Fibroblast of the aortic adventitia (primary cell): ENCODE measurements at places on chromosomes 3 and 15.

DNA sequence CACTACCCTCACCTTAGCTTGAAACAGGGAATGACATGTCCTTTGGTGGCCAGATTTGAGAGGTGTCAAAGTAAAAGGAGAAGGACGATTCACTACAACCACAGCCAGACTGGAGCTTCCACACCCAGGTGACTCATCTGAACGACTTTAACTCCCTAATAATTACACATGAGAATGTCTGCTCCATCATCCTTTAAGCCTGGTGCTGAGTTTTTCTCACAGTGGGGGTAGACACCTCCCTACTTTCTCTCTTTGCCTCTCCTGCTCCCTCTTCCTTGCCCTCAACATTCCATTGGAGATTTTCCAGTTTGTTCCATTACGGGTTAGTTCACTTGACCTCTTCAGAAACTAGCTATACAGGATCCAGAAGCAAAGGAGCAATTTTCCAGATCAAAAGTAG lies 154.3 kb upstream of the BHLHE40 start:
- peak; percentile 68 for DNase-seq

DNA sequence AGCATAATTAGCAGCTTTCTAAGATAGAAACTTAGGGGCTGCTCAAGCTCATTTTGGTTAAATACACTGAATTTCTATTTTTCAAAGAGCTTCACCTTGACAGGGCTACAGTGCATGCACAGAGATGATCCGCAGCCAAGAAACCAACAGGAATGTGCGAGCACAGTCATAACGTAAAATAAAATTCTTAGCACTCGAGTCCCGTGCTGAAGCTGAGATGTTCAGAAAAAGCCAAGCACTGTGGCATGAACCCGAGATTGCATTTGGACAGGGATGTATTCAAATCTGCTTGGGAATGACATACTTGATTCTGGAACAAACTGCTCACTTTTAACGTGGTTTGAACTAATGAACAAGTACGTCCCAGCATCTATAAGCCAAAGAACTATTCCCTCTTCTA lies 340.3 kb downstream of the FOXP1 start:
- DNase-seq = peak; percentile 80

- no peak for DNase-seq
Observed at GRCh38 chr15:38189671-38190295, 62.9 kb upstream of the SPRED1 start.

- DNase-seq = peak; percentile 36
Observed at GRCh38 chr3:145183261-145183660, 977.7 kb downstream of the PLOD2 start.

- peak; percentile 99 for DNase-seq
Observed at GRCh38 chr3:112097378-112097777, 11.2 kb downstream of the C3orf52 start.
